ENCODE measurements at places on chromosomes 1 and 21.

DNA sequence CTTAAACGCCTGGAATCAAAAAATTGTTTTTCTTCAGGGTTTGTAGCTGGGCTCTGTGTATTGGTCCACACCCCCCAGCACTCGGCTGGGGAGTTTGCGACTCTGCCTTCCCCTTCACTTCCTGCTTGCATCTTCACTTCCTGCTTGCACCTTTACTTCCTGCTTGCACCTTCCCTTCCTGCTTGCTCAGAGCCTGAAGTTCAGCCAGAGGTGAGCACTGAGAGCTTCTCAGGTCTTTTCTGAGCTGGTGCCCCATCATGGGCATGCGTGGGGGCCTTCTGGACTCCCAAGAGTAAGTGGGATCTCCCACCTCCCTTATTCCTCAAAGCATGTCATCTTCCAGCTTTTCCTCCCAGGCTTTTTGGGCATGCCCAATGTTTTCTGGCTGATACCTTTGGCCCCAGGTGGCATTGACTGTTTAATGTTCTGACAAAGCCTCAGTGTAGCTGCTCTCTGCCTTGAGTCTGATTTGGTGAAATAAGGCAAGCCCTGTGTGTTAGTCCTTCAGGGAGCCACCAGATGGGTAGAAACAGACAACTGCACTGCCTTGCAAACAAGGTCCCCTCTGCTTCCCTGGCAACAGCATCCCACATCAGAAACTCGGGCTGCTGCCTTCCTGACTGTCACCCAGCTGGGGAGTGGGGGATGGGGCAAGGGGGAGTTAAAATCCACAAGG is 3.5 kb downstream of the KRTAP10-2 start:
- no peak for DNase-seq

GRCh38 chr1:19441048-19441780 is 44.1 kb downstream of the CAPZB start:
- no peak for DNase-seq

DNA sequence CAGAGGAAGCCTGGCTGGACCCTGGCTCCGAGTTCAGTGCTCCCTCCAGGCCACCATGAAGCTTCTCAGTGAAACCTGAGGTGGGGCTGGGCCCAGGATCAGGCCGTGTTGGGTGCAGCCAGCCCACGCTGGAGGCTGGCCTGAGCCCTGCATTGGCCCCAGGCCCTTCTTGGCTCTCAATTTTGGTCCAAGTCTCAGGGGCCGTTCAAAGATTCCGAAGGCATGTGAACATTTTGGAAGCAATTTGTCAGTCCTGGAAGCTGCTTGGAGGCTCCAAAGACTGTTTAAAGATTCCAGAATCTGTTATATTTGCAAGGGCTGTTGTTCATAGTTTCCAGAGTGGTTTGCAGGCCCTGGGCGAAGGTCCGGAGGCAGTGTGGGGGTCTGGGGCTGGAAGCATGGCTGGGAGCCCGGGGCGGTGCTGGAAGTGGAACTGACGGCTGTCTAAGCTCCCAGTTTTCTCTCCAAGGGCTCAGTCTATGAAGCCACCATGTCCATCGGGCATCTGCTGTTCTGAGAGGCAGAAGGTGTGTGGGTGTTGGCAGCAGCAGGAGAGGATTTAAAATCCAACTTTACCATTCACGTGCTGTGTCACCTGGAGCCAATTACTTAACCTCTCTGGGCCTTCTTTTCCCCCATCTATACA is 104.9 kb downstream of the EPHB2 start:
- no peak for DNase-seq

GRCh38 chr21:36023092-36023480 is 37.2 kb downstream of the SETD4 start:
- no peak for DNase-seq

- no peak for DNase-seq
These were observed 38.3 kb downstream of the YY1AP1 start for GRCh38 chr1:155650231-155650757.

- no peak for DNase-seq
These were observed 4.9 kb downstream of the C1orf105 start for GRCh38 chr1:172425339-172425738.

DNA sequence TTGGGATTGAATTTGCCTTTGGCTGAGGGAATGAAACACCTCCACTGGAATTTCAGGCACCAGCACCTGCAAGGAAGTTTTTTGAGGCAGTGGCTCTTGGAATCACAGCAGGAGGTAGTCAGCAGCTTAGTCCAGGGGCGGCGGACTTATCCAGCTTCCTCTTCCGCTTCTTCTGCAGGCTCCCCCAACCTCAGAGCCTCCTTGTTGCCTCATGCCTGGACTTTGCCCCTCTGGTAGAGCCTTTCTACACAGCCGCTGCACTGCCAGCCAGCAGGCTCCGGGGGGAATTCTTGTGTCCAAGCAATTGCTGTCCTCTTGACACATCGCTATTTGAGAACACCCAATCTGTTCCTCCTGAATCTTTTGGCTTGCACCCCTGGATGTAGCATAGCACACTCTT is 4.4 kb upstream of the RHEX start:
- no peak for DNase-seq

DNA sequence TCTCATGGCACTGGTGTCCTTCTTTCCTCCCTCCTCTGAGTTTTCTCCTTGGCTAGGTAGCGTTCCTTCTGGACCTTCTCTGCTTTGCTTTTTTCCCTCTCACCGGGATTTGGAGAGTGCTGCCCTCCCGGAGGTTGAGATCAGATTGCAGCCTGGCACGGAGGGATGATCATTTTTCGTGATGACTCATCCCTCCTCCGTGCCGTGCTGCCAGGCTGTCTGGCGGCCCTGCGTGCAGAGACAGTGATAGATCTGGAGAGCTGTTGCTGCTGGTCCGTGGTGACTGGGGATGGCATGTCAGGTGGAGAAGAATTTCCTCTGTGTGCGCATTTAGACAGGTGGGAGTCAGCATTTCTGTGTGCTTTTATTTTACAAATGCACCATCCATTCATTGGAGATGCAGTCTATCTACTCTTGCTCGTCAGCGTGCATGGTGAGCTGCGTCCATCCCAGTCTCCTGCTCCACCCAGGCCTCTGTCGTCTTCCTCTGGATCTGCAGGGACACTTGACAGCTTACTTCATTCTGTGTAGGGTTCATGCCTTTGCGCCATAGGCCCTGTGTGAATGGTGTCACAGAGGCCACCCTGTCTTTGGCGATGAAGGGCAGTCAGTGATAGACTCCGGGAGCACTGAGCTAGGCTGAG is 104.4 kb downstream of the PCBP3 start:
- no peak for DNase-seq

GRCh38 chr1:163191301-163191700 is 11.4 kb downstream of the RGS5 start:
- DNase-seq: no peak

DNA sequence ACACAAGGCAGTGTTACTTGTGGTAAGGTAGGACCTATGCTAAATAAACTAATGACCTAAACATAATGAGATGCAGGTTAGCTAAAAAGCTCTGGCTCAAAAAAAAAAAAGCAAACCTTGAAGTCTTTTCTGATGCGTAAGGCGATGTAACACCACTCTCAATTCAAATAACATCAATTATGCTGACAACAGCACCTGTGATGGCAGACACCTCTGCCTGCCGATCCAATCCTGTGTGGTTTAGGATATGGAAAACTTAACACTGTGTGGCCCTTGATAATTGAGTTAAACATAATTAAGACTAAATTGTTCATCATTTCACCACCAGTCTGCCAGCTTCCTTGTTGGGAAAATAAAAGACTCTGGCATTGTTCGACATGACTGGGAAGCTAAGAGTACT is 9.1 kb downstream of the RPAP2 start:
- no peak for DNase-seq

GRCh38 chr1:237685551-237685950 is 205.2 kb downstream of the ZP4 start:
- no peak for DNase-seq

DNA sequence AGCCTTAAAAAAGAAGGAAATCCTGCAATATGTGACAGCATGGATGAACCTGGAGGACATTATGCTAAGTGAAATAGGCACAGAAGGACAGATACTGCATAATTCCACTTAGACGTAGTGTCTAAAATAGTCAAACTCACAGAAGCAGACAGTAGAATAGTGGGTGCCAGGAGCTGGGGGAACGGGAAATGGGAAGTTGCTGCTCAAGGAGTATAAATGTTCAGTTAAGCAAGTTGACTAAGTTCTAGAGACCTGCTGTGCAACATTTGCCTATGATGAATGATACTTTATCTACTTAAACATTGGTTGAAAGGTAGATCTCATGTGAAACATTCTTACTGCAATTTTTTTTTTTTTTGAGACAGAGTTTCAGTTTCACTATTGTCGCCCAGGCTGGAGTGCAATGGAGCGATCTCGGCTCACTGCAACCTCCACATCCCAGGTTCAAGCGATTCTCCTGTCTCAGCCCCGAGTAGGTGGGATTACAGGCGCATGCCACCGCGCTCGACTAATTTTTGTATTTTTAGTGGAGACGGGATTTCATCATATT is 197.8 kb downstream of the HIVEP3 start:
- no peak for DNase-seq

GRCh38 chr1:181120924-181121323 is 32.4 kb downstream of the IER5 start:
- no peak for DNase-seq

DNA sequence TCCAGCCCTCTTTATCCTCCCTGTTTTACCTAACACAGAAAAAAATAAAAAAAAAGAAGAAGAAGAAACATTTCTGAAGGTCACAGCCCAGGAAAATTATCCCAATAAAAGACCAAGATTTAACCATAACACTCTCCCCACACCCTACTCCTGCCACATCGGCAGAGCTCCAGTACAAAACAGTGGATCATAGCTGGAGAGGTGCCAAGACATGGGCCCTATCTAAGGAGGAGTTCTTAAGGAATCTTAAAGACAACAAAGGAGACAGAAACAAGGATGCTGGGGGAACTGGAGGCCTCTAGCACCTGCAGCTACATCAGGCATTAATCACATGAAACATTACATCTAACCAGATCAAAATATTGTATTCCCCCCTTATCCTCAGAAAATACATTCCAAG is 432.8 kb downstream of the MATN1 start:
- DNase-seq: no peak

DNA sequence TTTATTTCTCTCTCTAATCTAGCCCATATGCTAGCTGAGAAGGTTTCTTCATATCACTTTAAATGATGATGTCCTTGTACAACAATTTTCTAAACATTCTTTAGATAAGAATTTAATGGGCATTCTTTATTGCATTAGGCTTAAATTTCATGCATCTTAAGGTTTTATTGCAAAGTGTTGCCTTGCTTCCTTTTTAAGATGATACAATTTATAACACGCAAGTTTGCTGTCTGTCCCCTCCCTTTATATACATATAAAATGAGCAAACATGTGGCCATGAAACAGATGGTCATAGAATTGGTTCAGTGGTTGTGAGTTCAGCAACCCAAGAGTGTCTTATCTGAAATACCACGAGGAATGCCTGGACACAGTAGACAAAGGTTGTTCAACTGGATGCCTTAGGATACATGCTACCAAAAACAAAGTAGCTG is 12.1 kb downstream of the NBPF3 start:
- DNase-seq: no peak

GRCh38 chr1:65172936-65173690 is 25.1 kb downstream of the AK4 start:
- DNase-seq: no peak

DNA sequence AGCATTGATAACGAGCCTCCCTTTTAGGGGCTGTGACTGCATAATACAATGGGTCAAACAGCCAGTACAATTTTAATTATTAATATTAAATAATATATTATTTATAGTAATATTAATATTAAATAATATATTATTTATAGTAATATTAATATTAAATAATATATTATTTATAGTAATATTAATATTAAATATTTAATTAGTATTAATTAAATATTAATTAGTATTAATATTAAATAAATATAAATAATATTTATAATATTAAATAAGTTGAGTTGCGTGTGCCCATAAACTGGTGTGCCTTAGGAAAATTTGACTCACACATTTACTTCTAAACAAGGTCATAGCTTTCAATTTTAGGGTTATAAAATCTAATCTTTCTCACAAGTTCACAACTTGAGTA is 509.3 kb upstream of the RGS18 start:
- no peak for DNase-seq

DNA sequence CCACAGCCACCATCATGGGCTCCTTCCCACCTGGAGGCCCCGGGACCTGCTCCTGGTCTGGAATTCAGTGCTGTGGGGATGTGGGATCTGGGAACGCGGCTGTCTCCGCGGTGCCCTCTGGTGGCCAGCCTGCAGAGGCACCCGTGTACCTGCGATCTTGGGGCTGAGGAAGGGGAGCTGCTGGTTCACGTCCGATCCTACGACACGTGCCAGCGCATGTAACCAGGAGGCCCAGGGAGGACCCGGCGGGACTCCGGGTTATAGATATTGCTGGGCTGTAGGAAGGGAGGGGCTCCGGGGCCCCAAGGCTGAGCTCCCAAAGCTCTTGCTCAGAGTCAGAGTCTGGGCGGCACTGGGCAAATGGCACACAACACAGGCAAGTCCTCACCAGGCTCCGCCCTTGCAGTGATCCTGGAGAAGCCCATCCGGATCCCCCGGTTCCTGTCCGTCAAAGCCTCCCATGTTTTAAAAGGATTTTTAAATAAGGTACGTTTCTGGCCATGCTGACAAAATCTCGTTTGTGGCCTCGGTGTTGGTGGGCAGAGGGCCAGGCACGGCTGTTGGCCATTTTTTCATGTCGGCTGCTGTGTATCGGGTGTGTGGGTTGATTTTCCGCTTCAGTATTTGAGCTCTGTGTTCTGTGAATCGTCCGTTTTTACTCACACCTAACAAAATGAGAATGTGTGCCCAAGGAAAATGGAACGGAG is 20.1 kb downstream of the FAAP20 start:
- no peak for DNase-seq

DNA sequence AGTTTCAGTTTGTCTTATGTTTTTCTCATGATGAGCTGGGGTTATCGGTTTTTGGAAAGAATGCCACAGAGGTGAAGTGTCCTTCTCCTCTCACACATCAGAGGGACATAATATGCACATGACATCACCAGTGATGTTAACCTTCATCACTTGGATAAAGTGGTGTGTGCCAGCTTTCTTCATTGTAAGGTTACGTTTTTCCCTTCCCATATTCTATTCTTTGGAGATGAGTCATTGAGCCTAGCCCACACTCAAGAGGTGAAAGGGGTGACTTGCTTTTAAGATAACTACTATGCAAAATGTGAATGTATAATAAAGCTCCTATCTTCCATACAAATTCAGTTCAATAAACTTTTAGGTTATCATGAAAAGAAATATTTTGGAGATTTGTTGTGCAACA is 36.7 kb upstream of the MAGI3 start:
- DNase-seq: no peak

DNA sequence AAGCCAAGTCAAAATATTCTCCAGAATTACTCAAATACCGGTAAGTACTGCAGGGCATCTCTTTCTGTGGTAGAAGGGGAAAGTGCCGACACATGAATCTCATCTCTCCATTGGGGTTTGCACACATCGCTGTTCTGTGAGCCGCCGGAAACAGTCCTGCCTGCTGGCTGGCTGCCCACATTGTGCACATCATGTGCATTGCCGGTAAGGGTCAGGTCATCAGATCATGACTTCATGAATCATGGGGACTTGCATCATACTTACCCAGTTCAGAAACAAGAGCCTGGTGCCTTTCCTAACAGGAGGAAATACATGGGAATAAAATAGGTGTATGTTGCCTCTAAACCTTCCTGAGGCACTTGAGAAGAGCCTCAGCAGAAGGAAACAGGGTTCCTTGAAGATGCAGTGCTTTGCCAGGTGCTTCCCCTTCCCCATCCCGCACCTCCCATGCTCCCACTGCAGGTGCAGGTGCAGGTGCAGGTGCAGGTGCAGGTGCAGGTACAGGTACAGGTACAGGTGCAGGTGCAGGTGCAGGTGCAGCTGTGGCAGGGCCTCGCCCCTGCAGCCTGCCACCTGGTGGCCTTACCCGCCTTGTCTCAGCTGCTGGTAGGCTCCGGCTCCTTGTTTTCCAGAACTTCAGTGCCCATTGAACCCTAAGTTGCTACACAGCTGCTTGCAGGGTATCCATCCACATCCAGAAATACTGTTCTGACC is 26.5 kb downstream of the GPR137B start:
- DNase-seq: no peak

All from GDM1 (cell line).